Stimulated activated CD4-positive, alpha-beta T cell treated with anti-CD3 and anti-CD28 coated beads, TNF-alpha, amount 100 ng/mL, for 48 hours (primary cell): ENCODE measurements at places on chromosomes 7 and 10.

GRCh38 chr7:93374345-93374940 is 142.3 kb downstream of the VPS50 start:
- no peak for DNase-seq

GRCh38 chr10:96896884-96897589 is 64.9 kb downstream of the LCOR start:
- no peak for DNase-seq

DNA sequence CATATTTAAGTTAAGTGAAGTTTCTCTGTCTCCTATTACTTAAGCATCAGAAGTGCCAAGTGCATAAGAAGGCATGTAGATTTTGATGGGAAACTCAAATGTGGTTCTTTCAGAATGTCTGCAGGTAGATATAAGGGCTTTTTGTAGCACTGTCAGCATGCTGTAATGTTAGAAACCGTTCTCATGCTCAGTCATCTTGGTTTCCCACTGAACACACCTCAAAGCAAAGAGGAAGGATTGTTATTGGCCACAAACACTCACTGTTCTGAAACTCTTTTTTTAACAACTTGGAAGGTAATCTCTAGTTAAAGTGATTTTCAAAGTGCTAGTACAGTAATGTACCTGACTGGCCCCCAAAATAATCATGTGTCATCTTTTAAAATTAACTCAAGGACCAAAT is 126.0 kb downstream of the AASS start:
- no peak for DNase-seq

DNA sequence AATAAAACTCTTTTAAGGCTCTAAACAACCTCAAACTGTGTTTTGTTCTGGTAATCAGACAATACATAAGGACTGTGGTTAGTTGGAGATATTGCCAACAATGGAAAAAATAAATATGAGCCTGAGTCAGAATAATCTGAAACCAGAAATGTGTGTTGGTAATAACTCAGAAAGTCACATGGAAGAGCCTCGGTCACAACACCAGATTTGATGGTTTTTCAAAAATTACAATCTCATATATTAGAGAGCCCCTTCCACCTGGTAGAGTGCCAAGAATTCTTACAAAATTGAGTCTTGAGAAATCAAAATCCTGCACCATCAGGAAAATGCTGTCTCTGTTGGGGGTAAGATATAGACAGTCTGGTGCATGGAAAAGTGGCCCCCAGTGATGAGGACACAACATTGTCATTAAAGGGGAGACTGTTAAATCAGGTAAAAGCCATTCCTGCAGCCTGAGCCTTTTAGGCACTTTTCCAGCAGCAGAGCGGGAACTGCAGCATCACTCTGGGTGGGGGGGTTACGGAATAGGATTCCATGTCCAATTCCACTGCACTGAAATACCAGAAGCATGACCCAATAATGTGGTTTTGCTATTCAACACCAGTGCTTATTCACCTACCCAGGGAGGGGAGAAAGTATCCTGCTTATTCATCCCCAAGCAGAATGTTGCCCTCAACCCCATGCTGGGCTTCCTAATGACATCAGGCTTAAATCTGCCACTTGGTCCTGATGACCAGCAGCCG is 9.5 kb upstream of the ADAM12 start:
- no peak for DNase-seq

DNA sequence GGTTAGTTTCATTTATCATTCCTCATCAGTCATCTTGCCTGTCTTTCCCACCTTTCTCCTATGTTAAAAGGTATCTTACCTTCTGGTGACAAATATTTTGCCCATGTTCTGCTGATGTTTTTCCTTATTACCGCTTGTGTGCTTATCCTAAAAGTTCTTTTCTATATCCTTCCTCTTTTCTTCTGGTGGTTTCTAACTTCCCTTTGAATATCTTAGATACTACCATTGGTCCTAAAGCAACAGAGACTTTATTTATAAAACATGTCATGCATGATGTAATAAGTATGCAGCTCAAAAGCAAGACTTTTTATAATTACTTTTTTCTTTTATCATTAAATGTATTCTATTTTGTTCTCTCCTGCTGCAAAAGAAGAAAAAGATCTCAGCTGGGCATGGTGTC is 24.8 kb downstream of the TBC1D12 start:
- DNase-seq, result no peak

DNA sequence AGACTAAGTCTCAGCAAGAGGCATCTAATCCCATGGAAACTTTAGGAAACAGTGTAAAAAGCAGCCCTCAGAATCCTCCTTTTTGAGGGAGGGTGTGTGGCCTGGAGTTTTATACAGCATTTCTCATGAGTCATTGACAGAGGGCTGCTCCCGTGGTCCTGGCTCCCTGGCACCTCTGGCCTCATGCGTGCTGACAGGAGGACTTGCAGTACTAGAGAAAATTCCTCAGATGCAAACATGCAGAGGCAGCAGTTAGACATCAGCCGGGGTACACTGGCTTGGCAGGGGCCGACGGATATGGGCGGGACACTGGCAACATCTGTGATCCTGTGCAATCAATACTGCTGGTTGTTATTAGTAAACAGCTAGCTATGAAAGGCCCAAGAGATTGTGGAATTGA is 925.1 kb upstream of the CELF2 start:
- no peak for DNase-seq

DNA sequence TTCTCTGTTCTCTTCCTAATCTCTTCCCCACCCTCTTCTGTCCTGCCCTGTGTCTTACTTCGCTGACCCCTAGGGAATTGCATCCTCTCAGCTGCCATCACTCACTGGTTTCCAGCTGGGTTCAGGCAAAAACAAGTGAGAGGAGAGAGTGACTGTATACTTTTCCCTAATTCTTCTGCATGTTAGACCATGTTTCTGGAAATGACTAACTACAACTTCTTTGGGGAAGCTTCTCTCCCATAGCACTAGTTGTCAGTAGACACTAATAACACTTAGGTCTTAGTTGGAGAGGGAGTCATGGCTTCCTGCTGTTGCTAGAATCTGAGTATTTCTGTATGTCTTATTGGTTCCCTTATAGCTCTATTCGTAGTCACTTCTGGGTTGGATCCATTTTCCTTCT is 299.0 kb upstream of the FZD1 start:
- no peak for DNase-seq

GRCh38 chr7:26508481-26508880 is 216.8 kb downstream of the SNX10 start:
- DNase-seq, result no peak

- no peak for DNase-seq
These were observed 26.7 kb upstream of the LYZL2 start for GRCh38 chr10:30656233-30656632.
